ENCODE measurements at places on chromosomes 16 and 17.

DNA sequence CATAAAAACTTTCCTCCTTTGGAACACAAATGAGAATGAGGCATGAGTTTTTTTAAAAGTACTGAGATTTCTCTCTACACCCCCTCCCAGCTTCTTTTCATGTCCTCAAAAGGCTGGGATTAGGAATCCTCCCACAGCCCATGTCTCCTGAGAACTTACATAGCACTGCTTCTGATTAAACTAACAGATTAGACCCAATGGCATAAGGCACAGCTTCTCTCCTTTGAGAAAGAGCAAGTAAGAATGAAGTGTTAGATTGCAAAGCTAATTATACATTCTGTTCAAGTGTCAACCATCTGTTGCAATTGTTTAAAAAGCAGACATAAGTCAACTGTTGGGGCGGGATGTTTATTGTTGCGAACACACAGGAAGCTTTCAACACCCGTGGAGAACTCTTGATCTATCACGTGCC, 715.1 kb downstream of the CDH11 start:
- no peak for DNase-seq

DNA sequence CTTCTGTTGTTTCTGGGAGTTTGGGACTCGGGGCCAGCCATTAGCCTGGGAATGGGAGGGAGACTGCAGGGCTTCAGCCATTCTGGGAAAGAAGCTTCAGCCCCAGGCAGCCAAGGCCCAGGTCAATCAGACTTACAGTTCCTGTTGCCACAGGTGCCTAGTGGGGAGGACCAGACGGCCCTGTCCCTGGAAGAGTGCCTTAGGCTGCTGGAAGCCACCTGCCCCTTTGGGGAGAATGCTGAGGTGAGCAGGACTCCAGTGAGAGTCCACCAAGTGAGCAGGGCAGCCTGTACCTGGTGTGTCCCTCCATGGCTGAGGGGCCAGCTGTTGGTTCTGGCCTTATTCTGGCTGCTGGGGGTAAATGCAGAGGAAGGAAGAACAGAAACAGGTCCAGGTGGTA, 8.7 kb downstream of the NFE2L1 start:
- DNase-seq = no peak

- peak; percentile 71 for DNase-seq
Observed at GRCh38 chr16:68417711-68418301, 30.5 kb downstream of the SMPD3 start.

GRCh38 chr16:2927010-2927646, 15.4 kb downstream of the FLYWCH1 start:
- peak; percentile 85 for DNase-seq

GRCh38 chr17:71914042-71914441, 206.8 kb upstream of the SOX9 start:
- DNase-seq = no peak

- no peak for DNase-seq
Observed at GRCh38 chr17:58411408-58411894, 5.9 kb downstream of the RNF43 start.

- no peak for DNase-seq
Observed at GRCh38 chr17:27888945-27889344, 4.2 kb downstream of the LYRM9 start.

- no peak for DNase-seq
Observed at GRCh38 chr17:63138713-63139112, 172.7 kb downstream of the TANC2 start.

GRCh38 chr17:54950116-54950515, 18.3 kb downstream of the COX11 start:
- no peak for DNase-seq

GRCh38 chr17:61015966-61016365, 338.3 kb downstream of the BCAS3 start:
- no peak for DNase-seq
